Activated T-helper 1 cell treated with anti-CD3 and anti-CD28 coated beads, Interleukin-2, amount 50 U/mL, for 16 hours (primary cell): ENCODE measurements at places on chromosomes 2 and 18.

GRCh38 chr2:198137733-198138132, 333.3 kb downstream of the PLCL1 start:
- no peak for DNase-seq

DNA sequence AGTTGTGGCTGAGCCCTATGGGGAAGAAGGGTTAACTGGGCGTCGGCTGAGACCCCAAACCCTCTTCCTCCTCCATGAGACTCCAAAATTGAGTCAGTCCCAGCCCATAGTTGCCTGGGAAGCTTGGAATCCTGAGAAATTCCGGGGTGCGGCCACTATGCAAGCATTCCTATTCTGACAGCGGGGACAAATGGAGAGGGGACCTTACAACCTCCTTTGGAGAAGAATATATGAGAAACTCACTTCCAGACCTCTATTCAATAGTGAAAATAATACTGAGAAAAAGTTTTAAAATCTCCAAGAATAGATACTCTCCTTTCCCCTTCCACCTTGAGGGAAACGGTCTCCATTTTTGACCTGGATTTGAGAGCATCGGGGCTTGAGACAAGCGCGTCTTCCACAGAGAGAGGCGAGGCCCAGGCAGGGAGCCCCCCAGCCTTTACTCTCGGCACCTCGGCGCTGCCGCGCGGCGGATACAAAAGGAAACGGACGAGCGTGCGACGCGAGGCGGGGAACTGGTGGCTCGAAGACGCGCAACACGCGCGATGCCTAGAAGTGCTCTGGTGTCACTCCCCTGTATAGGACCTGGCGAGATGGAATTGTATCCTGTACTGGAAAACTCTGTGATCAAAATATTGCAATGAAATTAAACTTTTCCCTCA, 11.1 kb downstream of the NR4A2 start:
- DNase-seq: no peak

DNA sequence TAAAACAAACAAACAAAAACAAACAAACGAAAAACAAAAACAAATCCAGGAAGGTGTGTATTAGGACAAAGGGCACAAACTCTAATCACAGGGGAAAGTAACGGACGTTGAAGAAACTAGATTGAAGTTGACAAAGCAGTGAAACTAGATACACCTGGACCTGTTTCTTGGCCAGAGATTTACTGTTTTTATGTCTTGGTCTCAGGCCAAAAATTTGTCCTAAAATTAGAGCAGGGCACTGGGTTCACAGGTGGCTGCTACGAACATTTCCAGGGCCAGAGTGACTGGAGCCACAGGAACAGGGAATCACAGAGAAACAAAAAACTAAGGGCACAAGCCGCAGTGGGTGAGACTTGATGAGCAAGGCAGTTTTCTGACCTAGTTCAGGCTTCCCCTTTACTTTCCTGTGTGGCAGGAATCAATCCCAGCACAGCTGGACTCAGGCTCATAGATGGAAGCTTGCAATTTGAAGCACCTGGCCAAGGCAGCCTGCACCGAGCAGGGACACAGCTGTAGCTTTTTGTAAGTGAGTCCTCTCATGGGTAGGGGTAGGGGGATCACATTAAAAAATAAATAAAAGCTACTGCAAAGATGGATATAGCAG, 329.4 kb downstream of the DLGAP1 start:
- no peak for DNase-seq

- no peak for DNase-seq
Measured at GRCh38 chr2:241074901-241075540, 27.1 kb downstream of the MTERF4 start.

DNA sequence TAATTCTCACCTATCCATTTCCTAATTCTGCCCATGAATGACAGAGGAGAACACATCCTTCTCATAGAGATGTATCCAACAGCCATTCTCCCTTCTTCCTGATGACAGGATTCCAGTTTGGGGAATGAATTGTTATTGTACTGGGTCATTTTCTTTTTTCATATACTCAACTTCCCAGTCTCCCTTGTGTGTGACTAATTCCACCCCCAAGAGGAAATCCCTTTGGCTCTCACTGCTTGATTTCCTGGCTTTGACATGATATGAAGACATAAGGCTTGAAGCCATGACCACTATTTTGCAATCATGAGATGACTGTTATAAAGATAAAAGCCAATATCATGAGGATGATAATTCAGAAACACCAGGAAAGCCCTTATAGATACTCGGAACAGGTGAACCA, 384.7 kb upstream of the ACVR2A start:
- DNase-seq: no peak

- no peak for DNase-seq
Measured at GRCh38 chr2:144049137-144049536, 470.8 kb downstream of the ZEB2 start.

DNA sequence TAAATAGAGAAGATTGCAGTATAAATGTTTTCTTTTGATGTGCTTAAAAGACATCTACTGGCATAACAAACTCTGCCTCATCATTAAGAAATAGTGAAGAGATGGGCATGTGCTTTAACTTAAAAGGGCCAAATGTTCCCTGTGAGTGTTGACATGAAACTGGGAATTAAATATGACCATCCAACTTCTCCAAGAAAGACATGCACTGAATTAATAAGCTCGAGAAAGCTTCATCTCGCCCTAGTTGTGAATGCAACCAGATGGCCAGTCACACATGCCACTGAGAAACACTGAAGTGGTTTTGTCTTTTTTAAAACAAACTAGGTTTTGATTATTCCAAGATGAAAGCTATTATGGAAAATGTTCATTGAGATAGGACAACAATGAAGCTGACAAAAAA, 479.2 kb downstream of the RIT2 start:
- no peak for DNase-seq

DNA sequence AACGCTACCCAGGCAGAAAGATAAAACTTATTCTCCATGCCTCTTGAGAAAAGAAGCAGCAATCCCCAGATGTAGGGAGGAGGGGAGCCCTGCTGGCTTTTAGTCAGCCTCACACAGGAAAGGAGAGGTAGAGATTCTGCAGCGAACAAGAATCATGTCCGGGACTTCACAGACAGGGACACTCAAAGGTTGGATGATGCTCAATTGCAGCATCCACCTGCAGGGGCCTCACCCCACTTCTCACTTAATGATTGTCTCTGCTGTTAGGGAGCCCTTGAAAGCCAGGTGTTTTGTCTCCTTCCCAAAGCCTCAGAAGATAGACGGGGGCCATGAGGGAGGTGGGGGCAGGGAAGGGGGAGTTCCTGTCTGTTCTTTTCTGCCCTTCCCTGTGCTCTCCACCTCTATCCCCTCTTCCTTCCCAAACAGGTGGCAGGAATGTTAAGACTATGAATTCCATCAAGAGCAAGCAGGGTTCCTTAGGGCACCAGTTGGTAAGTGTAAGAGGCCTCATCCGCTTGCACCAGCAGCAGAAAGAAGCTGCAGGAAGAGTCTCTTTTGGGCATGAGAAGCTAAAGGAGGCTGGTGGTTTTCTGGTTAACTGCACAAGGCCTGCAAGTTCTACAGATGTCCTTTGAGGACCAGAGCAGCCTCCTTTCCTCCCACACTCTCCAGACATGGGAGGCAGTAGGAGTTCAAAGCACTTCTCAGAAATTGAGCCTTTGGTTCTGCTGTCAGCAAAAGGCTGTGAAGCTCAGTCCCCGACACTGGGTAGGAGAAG, 154.7 kb upstream of the TNP1 start:
- no peak for DNase-seq

- no peak for DNase-seq
Measured at GRCh38 chr2:18304849-18305248, 255.6 kb downstream of the RDH14 start.

- no peak for DNase-seq
Measured at GRCh38 chr2:120303177-120303576, 42.8 kb upstream of the INHBB start.

GRCh38 chr2:72765997-72766609, 59.7 kb downstream of the EXOC6B start:
- DNase-seq: no peak

GRCh38 chr2:75545387-75545786, 15.4 kb downstream of the EVA1A start:
- no peak for DNase-seq
